Skin of body (tissue), 3 donors: ENCODE measurements at places on chromosomes 2 and 18. TPM values are rescaled to one million over a fixed set of nuclear protein-coding genes. Genes with fewer than 3 reads are reported as not detected.

- no peak for DNase-seq
These were observed 5.8 kb upstream of the FIGLA start for GRCh38 chr2:70796262-70796661.

DNA sequence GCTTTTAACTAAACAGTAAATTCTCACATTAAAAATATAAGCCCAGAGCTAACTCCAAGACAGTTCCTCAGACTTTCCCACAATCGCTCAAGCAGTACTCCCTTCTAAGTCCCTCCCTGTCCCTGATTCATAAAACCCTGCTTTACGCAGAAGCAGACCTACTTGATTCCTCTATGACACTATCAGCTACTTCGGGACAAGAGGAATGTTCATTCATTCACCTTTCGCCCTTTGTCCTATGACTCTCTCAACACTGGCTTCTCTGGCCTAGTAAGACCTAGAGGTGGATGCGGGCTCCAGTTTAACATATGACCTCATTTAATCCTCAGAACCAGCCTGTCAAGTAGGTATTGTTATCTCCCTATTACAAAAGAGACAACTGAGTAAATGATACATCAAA lies 10.2 kb downstream of the LPIN2 start:
- no peak for DNase-seq

DNA sequence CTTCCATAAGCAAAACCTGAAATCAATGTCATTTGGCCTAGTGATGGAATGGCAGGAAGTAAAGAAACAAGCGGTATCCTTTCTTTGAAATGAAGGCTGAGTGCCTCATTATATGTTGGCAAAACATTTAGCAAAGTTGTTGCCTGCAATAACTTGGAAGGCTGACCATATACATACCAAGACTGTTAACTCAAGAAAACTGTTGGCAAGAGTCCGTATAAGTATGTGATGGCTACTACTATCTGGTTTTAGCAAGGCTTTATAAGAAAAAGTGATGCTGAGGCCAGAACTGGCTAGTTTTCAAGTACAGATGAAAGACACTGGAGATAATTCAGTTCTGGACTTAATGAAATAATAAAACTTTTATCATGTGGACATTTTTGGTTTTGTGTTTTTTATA lies 356.2 kb downstream of the ZNF521 start:
- no peak for DNase-seq

- no peak for DNase-seq
These were observed 1313.9 kb upstream of the SLC39A10 start for GRCh38 chr2:194343167-194343566.

DNA sequence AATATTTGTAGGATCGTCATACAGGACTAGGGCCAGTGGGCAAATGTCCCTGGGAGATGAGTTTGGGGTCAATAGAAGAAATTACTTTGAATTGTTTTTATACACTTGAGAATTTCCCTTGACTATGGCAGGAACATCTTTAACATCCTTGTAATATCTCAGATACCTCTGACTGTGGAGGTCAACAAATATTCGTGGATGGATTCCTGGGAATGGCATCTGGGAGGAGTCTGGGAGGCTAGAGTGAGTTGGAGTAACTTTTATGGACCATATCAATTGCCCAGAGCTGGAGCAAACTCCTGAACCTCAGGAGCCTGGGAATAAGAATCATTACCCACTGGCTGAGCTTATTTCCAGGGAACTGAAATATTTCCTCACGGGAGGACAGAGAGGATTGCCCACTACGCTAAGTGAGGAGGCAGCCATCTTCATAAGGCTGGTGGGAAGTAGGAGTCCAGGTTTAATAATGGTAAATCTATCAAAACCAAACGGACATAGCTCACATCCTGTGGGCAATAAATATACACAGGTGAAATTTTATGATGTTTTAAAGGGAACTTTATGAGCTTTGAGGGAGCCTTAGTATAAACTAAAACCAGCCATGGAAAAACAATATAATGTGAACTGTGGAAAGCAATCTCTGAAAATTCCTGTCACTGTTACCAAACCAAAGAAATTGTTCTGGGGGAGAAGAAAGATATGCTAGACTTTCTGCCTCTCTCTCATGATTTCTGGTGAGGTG lies 44.4 kb upstream of the LCLAT1 start:
- no peak for DNase-seq

DNA sequence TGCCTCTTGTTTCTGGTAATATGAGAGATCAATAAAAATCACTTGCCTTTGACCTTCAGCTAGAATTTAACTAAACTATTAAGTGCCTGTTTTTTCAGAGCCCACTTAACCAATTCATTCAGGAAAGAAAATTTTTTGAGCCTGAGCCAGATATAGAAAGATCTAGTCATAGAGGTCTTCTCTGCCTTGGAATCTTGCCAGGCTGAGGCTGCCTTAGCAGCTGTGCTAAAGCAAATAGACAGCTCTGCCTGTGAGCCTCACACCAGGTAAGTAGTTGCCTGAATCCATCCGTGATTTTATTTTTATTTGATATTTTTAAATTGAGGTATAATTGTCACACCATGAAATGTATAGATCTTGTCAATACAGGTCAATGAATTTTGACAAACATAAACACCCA lies 27.4 kb downstream of the EVX2 start:
- DNase-seq = no peak

DNA sequence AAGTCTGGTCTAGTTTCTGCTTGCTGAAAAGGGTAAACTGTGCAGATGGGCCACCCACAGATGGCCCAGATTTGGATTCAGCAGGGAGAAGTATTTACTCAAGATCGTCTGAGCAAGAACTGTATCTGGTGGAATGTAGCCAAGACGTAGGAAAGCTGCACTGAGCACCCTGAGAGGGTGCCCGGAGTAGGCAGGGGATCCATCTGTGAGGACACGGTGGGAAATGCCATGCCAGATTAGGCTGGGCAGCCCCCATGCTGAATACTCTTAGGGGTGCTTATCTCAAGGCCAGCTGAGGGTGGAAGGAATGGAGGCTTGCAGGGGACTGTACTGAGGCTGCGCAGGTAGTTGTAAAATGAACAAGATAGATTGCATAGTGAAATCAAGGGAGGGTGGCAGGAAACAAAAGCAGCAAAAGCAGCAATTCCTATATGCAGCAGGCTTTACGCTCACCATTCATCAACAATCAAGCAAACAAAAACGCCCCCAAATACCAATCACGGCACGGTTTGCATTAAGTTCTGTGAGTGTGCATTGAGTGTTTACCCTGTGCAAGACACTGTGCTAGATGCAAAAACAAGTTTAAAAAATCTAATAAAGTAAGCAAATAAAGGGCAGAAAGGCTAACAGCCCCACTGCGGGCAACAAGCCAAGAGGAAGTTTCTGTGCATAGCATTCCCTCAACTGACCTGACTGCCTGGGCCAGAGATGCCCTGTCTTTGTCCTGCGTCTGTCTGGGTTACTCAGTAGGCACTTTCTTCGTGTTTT lies 32.2 kb upstream of the LPIN2 start:
- DNase-seq = no peak

DNA sequence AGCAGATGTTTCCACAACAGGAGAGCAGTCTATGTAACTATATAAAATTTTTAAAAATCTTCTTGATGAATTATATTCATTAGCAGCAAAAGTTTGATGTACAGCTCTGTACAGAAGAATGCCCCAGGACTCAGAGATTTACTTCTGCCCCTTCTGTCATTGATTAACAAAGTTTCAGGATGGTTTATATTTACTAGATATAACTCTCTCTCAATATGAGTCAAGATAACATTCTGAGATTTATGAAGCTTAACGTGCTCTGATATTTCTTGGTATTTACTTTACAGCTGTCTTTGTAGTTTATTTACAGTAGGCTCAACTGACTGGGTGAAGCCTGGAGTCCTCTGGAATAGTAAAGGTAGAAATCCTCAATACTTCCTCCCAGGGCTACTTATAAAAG lies 93.6 kb upstream of the HNMT start:
- no peak for DNase-seq

GRCh38 chr2:133054297-133054696 lies 384.3 kb upstream of the LYPD1 start:
- no peak for DNase-seq

GRCh38 chr2:102053096-102053495 lies 61.3 kb downstream of the IL1R2 start:
- DNase-seq = no peak

- no peak for DNase-seq
These were observed 170.0 kb downstream of the ALK start for GRCh38 chr2:29751390-29751789.

DNA sequence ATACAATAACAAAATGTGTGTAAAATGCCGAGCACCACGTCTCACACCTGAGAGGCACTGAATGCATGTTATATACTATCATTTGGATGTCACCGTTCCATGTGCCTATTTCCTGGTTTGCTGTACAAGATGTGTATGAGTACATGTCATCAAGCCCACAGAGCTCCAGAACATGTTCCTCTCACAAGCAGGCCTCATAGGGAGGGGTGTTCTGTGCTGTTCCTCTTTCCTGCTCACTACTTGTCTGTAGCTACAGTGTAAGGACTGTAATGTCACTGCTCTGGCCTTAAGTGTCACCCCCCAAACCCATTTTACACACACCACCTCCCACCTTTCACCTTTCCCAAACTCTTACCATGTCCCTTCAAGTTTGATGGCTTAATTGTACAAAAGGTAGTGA lies 1.8 kb downstream of the AFF3 start:
- DNase-seq = no peak

Gene PLB1
- total RNA-seq = 7.2 TPM

Gene AFF3
- 8.1 TPM for total RNA-seq

Gene MTCL1
- 10.7 TPM for total RNA-seq

Gene SCG2
- 0.20 TPM for total RNA-seq

Gene CD226
- 1.4 TPM for total RNA-seq

Gene EML6
- total RNA-seq = 2.6 TPM

Gene ZSWIM2
- not detected for total RNA-seq

Gene C1D
- total RNA-seq = 22.9 TPM

Gene CNTNAP5
- 0.10 TPM for total RNA-seq

Gene ABCB11
- total RNA-seq = 0.79 TPM
